ENCODE measurements at places on chromosomes 13 and 19.

DNA sequence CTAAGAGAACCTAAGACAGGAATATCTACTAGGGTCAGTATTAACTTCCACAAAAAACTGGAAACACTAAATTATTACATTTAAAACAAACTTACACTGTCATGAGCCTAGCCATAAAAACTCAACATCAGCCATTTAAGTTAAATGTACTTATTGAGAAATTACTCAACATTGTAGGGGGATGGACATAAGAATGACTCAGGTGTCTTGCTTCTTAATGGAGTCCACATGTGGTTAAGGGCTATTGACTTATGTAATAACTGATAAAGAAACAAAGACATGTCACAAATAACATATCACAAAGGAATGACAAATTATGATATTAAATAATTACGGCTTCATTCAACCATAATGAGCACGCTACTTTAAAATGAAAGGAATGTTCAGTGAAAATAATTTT lies 36.2 kb downstream of the CLDN10 start:
- no peak for DNase-seq

GRCh38 chr13:47215736-47216135 lies 318.9 kb upstream of the HTR2A start:
- no peak for DNase-seq

DNA sequence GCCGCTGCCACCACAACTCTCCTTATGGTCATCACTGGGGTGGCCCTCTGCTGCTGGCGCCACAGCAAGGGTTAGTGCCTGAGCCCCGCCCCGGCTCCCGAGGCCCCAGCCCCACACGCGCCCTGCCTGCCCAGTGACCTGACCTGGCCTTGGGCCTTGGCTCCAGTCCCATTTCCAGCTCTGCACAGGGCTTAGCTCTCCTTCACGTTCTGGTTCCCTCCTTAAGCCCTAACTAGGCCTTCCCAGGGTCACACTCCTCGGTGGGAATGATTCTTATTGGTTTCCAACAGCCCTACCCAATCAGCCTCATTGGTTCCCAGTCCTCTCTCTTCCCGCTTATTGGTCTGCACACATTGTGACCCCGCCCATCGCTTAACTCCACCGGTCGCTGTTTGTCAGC lies 5.8 kb downstream of the KIRREL2 start:
- no peak for DNase-seq

GRCh38 chr19:21022996-21023395 lies 2.5 kb downstream of the ZNF430 start:
- no peak for DNase-seq

Data from CD4-positive, alpha-beta T cell treated with Interleukin-1 beta for 1 hour (primary cell).